Dermis blood vessel endothelial cell (primary cell): ENCODE measurements at places on chromosomes 11 and 22.

GRCh38 chr11:67662835-67663531 is 11.4 kb downstream of the ALDH3B2 start:
- no peak for DNase-seq

DNA sequence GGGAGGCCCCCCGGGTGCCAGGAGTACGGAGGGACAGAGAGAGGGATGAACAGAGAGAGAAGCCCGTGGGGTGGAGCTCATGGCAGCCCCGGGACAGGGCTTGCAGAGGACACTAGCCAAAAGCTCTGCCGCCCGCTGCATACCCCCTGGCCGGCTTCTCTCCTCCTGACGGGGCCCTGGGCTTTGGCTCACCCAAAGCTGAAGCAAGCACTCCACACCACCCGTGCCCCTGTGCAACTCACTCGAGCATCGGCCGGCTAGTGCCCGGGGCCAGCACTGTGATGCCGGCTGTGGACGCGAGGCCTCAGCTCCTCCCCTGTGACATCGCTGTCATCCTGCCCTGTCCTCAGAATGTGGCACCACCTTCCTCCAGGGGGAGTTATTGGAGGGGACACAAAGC is 429.6 kb downstream of the BRD1 start:
- no peak for DNase-seq

DNA sequence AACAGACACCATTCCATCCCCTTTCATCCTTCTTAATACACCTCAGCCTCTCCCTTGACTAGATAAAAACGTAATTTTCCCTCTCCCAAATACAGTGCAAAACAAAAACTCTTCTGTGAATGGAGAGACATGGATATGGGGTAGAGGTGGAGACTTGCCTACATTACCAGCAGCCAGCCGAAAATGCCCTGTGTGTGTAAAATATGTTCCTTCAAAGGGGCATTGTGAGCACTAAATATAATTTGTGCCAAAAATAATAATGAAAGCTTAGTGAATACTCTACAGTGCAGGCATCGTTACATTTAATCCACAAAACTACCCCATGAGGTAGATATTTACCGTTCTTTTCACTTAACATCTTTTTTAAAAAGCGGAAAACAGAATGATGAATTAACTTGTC is 1.0 kb upstream of the TRIM44 start:
- DNase-seq: no peak

DNA sequence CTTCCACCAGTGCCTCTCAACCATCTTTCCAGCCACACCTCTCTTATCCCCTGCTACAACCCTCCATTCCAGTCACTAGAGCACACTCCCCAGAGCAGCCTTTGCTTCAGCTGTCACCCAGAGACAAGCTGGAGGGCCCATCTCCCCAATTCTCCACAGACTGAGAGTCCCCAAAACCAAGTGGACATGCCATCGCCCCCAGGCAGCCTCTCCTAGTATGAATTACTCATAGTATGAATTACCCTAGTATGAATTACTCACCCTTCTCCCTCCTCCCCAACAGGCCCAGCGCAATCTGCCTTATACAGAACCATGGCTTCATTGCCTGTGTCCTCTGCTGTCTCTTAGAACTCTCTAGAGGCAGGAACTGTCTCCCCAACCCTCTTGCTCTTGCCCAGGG is 24.8 kb downstream of the MYH9 start:
- DNase-seq: no peak

- DNase-seq: no peak
Observed at GRCh38 chr11:119470317-119471291, 47.6 kb upstream of the THY1 start.
